Dermis blood vessel endothelial cell (primary cell): ENCODE measurements at places on chromosomes 2 and 18. TPM values are rescaled to one million over a fixed set of nuclear protein-coding genes. Genes with fewer than 3 reads are reported as not detected.

The CGREF1 gene
- 4.8 TPM in 2 replicates for total RNA-seq

The MLPH gene
- total RNA-seq = 0.28 and 1.0 TPM in 2 replicates

The IL1RL1 gene
- total RNA-seq = 0.17 and 2.9 TPM in 2 replicates

The CNDP1 gene
- total RNA-seq = not detected in 2 replicates

The BOLL gene
- total RNA-seq = not detected in 2 replicates
